ENCODE measurements at places on chromosomes 7 and 10. TPM values are rescaled to one million over a fixed set of nuclear protein-coding genes. Genes with fewer than 3 reads are reported as not detected.

CDC14C gene
- not detected for polyA plus RNA-seq

IL6 gene
- polyA plus RNA-seq: 0.51 TPM

CWF19L1 gene
- 10.6 TPM for polyA plus RNA-seq

SPAM1 gene
- not detected for polyA plus RNA-seq

DNA sequence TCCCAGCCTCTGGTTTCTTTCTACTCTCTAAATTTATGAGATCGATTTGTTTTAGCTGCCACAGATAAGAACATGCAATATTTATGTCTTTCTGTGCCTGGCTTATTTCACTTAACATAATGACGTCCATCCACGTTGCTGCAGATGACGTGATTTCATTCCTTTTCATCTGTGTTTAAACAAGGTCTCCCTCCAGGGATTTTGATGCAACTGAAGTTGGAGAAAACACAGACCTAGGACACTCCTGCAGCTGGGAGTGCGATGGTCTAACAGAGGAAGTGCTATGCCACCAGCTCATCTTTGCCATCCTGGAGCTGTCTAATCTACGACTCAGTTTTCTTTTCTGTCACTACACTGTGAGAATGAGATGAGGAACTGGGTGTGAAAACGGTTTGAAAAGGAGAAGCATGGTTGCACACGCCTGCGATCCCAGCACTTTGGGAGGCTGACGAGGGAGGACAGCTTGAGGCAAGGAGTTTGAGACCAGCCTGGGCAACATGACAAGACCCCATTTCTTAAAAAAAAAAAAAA, 1.5 kb upstream of the KCTD7 start:
- no peak for DNase-seq

DNA sequence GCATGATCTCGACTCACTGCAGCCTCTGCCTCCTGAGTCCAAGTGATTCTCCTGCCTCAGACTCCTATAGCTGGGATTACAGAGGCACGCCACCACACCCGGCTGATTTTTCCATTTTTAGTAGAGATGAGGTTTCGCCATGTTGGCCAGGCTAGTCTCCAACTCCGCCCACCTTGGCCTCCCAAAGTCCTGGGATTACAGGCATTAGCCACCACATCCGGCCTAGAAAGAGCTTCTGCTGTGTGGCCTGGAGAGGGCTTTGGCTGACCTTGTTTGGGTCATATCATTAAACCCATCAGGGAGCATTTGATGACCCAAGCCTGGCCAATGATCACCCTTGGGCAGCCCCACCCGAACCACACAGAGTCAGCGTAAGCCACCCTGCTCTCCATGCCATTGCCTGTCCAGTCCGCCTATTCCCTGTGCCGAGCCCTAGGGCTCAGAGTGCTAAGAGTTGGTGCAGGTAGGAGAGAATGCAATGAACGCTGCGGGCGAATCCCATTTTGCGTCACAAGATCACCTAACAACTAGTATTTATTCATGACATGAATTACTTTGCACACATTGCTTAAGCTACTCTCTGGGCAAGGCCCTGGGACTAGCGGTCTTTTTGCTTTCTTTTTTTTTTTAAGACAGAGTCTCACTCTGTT, 22.3 kb upstream of the GDI2 start:
- DNase-seq: no peak

DNA sequence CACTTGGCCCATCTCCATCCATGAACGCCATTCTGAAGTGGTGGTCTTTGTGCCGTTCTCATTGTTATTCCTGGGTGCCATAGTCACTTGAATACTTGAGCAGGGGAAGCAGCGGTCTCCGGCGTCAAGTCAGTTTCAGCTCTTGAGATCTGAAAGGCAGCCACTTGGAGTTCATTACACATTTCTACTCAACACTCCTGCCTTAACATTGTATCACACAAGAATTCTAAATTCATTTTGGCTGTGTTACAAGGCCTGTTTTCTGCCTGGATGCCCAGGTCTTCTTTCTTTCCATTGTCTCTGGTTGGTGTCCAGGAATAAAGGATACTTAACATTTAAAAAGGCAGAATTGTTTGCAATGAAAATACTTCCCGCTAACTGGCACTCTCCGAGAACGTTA, 69.0 kb upstream of the RAB11FIP2 start:
- no peak for DNase-seq

- peak; percentile 84 for DNase-seq
Observed at GRCh38 chr7:37448636-37449361, at the start of gene ELMO1. Gene ELMO1 (minus strand): TSS chr7:37448864. CDS start chr7:37342690, 106,174 bp downstream.

DNA sequence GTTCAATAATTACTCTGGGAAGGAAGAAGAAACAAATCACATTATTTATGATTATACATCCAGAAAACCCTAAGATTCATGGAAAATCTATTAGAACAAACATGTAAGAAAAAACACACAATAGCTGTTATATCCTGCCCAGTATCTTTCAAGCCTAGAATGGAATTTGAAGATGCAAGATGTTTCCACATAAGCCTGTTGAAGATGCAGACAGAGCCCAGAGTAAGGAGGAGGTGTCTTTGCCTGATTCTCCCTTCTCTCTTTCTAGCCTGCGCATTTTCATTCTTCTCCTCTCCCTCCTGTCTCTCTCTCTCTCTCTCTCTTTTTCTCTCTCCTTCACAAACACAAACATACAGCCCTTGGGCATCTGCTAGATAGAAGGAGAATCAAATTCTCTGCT, 170.1 kb upstream of the INHBA start:
- DNase-seq: no peak

GRCh38 chr10:62058476-62058875, 157.0 kb downstream of the ARID5B start:
- no peak for DNase-seq

GRCh38 chr7:389911-390601, 100.1 kb downstream of the FOXL3 start:
- no peak for DNase-seq

GRCh38 chr7:108329514-108329913, 126.7 kb downstream of the NRCAM start:
- no peak for DNase-seq

DNA sequence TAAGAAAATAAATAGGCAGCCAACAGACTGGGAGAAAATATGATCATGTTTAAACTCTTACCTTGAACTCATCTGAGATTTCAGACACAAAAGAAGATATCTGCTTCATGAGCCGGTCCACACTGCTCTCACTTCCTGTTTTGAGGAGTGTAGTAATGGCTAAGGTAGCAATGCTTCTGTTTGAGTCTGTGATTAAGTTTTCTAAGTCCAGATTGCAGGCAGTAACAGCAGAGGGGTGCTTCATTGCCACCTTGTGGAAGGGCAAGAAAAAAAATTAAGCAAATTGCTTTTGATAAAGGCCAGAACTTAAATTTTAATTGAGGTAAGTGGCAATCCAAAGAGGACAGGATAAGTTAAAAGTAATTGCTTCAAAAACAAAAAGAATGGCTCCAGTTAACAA, 69.1 kb downstream of the MEST start:
- DNase-seq: no peak

GRCh38 chr10:76033457-76034196, 602.2 kb downstream of the LRMDA start:
- no peak for DNase-seq

DNA sequence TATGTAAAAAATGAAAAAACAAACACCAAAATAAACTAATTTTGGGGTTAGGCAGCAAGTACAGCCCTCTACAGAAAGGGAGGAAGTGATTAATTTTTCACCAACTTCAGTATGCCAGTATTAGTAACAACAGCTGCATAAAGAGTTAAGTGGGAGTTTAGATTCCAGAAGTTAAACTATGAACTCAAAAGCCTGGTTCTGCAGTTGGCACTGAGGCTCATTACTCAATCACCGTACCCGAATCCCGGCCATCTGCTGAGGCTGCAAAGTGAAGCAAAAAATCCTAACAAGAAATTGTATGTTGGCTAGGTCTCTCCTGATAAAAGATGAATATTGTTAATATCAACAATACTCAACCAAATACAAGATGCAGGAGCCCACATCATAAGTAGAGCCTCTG, 4.0 kb downstream of the NUDT5 start:
- DNase-seq: no peak

- DNase-seq: no peak
Observed at GRCh38 chr7:28088901-28089714, 91.5 kb downstream of the JAZF1 start.

DNA sequence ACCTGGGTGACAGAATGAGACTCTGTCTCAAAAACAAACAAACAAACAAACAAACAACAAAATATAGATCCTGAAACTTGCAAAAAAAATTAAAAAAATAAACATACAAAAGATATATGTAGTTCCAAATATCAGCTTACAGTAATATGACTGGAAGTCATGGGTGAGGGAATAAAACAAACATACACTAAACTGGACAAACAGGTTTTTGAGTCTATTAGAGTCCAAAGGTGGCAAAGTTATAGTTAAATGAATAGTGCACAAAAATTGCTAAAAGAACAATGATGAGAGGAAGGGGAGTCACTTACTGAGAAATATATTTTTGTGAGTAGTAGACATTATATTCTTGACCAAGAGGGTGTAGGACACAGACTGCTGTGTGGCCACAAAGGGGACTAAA, 16.7 kb upstream of the RSBN1L start:
- DNase-seq: no peak

DNA sequence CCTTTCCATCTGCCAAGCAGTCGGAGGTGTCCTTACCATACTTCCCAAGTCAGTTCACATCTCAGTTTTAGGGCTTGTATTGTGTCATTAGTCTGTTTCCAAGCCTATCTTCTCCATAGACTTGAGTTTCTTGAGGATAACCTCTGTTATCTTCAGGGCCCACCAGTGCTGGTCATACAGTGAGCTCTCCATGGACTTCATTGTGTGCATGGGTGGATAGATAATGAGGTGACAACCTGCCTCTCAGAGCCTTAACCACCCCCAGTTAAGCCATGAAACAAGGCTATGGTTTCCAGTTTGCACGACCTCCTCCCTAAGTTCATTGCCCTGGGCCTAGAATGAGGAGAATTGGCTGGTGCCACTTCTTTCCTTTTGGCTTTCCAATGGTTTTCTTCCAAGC, 38.5 kb upstream of the WAC start:
- DNase-seq: no peak

- DNase-seq: no peak
Observed at GRCh38 chr7:138091032-138091431, 14.8 kb downstream of the AKR1D1 start.

GRCh38 chr10:129924375-129925085, 39.5 kb downstream of the EBF3 start:
- DNase-seq: no peak

DNA sequence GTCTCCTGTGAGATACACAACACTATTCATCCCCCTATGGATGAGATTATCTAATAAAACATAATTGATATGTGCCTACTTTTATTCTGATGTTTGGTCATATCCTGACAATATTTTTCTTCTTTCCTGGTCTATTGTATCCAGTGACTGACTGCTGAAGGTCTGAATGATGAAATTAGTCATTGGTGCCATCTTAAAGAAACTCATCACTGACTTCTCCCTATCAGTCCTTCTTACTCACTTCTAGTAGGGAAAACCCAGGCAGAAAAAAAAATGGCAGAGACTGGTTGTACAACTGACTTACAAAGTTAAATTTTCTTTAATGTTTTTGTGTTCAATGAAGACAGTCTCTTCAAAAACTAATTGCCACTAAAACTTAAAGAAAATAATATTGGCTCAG, 377.4 kb downstream of the HTR7 start:
- no peak for DNase-seq

- DNase-seq: no peak
Observed at GRCh38 chr7:117169907-117170306, 153.0 kb downstream of the WNT2 start.

DNA sequence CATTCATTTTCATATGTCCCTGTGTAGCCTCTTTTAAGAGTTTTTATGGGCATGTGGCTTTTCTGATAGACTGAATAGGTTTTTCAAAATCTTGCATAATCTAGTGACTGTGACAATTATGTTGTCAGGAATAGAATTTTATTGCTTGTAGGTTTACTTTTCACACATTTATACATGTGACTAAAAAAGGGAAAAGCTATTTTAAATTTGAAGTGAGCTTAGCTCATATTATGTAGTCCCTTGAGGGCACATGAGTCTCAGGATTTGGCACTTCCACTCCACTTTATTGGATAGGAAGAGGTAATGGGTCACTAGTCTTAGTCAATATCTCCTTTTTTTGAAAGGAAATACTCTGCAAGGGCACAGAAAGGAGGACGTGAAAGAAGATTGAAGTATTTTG, 247.3 kb downstream of the SUGCT start:
- no peak for DNase-seq

- no peak for DNase-seq
Observed at GRCh38 chr7:24773646-24774045, 16.4 kb upstream of the GSDME start.

DNA sequence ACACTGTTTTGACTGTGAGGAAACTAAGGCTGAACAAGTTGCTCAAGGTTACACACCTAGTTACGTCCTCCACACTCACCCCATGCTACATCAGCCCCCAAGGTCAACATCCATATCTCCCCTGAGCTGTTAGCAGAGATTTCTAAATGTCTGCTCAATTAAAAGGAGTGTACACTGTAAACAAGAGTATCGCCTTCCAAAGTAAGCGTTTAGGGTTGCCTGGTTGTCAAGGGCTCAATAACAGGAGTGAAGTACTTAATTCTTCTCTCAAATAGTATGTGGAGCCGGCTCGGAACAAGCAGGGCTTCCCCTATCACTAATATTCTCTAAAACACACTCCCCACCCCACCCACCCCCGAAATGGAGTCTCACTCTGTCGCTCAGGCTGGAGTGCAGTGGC, 412.8 kb upstream of the GALNT17 start:
- no peak for DNase-seq

DNA sequence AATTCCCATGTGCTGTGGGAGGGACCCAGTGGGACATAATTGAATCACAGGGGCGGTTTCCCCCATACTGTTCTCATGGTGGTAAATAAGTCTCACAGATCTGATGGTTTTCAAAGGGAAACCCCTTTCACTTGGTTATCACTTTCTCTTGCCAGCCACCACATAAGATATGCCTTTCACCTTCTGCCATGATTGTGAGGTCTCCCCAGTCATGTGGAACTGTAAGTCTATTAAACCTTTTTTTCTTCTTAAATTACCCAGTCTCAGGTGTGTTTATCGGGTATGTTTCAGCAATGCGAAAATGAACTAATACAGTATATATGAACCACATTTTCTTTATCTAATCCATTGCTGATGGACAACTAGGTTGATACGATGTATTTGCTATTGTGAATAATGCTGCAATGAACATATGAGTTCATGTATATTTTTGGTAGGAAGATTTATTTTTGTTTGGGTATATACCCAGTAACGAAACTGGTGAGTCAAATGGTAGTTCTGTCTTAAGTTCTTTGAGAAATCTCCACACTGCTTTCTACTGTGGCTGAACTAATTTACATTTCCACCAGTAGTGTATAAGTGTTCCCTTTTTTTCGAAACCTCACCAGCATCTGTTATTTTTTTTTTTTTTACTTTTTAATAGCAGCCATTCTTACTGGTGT, 70.0 kb upstream of the HGF start:
- DNase-seq: no peak

DNA sequence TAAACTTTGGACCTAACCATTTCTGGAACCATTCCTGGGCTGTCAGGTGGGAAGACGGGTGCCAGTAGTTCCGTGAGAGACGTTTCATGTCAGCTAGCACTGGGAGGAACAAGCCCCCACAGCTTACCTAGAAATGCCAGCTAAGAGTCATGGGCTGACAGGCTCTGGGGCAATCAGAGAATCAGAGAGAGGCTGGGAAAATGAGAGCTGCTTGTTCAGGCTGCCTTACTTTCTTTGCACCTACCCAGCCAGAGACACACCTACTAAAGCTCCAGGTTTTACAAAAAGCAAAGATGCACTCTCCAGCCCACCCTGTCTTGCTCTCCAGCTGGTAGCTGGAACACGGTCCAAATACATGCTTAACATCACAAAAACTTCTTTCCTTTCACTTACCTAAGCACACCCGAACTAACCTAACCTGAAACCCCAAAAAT, 688 bp downstream of the PTN start:
- DNase-seq: no peak
